Vagina (tissue), 2 donors: ENCODE measurements at places on chromosomes 4 and X. TPM values are rescaled to one million over a fixed set of nuclear protein-coding genes. Genes with fewer than 3 reads are reported as not detected.

Gene HHIP
- total RNA-seq, result 0.25 TPM

Gene DMRTC1
- 2.2 TPM for total RNA-seq

Gene HS6ST2
- 0.74 TPM for total RNA-seq

Gene FHIP1A
- total RNA-seq, result 20.4 TPM

Gene SERTM2
- total RNA-seq, result 28.2 TPM

Gene SMARCA1
- 26.8 TPM for total RNA-seq

Gene CC2D2A
- total RNA-seq, result 33.1 TPM

Gene P2RY8
- 0.74 TPM for total RNA-seq

DNA sequence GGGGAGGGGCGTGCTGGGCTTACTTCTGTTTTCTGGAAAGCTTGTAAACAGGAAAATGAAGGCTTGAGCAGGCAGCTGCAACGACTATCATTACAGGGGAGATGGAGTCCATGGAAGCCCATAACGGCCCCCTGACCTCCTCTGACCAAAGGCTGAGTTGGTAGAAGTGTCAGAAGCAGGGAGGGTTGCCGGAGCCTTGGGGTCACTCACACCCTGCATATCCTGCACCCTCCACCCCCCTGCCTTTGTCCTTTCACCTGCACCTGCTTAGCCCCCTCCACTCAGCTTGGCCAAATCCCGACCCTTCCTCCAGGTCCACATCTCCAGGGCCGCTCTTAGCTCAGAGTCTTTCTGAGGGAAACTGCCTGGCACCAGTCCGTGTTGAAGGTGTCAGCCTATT lies 12.5 kb upstream of the MSX1 start:
- H3K27me3 ChIP-seq, result no peaks in the 10 kb centered on the region
- no peaks in the 10 kb centered on the region for H3K4me1 ChIP-seq
- no peak overlapping the region for H3K4me3 ChIP-seq
- no peaks in the 10 kb centered on the region for H3K36me3 ChIP-seq

- H3K27ac ChIP-seq, result no peak overlapping the region
- no peak overlapping the region for H3K4me3 ChIP-seq
- no peak for DNase-seq
Measured at GRCh38 chrX:82127228-82128123, 925.6 kb downstream of the SH3BGRL start.

DNA sequence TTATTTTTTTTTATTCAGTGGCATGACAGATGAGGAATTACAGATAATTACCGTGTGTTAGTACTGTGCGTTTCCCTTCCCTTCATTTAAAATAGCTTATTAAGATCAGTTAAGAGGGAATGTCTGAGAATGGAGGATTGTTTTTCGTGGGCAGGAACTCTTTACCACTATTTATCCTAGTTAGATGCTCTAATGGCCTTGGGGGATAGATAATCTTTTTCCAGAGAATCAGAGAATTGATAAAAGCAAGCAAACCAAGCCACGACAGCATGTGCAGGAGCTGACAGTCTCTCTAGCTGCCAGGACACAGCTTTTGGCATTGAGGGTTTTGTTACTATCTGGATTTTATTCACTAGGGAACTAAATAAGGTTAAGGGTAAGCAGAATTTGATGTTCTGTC lies 128.7 kb downstream of the DCLK2 start:
- H3K36me3 ChIP-seq, result no peaks in the 10 kb centered on the region
- H3K4me1 ChIP-seq, result no peaks in the 10 kb centered on the region
- no peaks in the 10 kb centered on the region for H3K27me3 ChIP-seq
- H3K4me3 ChIP-seq, result no peak overlapping the region
- no peak for DNase-seq

- no peak for DNase-seq
- H3K27me3 ChIP-seq, result no peaks in the 10 kb centered on the region
- no peaks in the 10 kb centered on the region for H3K36me3 ChIP-seq
- no peak overlapping the region for H3K27ac ChIP-seq
Measured at GRCh38 chr4:40473578-40474388, 138.7 kb downstream of the CHRNA9 start.

GRCh38 chrX:18389966-18390365 lies 35.4 kb upstream of the CDKL5 start:
- no peaks in the 10 kb centered on the region for H3K36me3 ChIP-seq
- no peak overlapping the region for H3K4me3 ChIP-seq
- H3K27ac ChIP-seq, result no peak overlapping the region
- H3K4me1 ChIP-seq, result no peaks in the 10 kb centered on the region
- H3K27me3 ChIP-seq, result no peaks in the 10 kb centered on the region

DNA sequence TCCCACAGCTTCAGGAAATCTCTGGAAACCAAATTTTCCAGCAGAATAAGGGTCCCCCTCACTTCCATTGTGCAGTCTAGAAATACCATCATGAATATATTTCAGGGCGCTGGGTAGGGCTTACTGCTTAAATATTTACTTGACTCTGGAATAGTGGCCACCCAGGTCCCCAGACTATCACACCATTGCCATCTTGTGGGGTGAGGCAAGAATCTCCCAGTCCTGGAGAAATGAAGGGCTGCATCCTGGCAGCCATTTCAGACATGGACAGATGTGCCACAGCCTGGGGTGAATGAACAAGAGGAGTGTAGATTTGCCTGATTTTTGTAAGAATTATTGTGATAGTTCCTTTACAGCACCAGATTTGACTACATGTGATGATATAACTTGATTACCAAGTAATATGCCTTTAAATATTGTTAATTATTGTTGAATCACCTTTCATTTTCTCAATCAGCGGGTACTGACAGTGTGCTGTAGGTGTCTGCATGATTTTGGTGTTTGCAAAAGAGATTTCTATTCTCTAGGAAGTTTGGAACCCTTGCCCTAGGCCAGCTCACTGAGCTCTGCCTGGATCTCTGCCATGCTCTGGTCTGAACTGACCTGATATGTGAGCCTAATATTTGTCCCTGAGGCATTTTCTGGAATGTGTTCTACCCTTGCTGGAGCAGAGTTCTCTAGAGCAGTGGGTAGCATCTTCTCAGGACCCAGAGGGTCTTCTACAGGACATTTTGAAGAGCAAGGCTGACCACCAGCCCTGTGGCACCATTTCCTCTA lies 183.4 kb downstream of the KIT start:
- DNase-seq, result no peak
- no peak overlapping the region for H3K4me3 ChIP-seq
- no peaks in the 10 kb centered on the region for H3K27me3 ChIP-seq
- H3K36me3 ChIP-seq, result no peaks in the 10 kb centered on the region

GRCh38 chr4:6964858-6965257 lies 55.2 kb downstream of the TBC1D14 start:
- no peak overlapping the region for H3K4me3 ChIP-seq
- DNase-seq, result no peak
- no peaks in the 10 kb centered on the region for H3K4me1 ChIP-seq
- H3K27ac ChIP-seq, result no peak overlapping the region

- no peak for DNase-seq
- H3K4me1 ChIP-seq, result no peaks in the 10 kb centered on the region
- no peak overlapping the region for H3K27ac ChIP-seq
- H3K36me3 ChIP-seq, result no peaks in the 10 kb centered on the region
- H3K27me3 ChIP-seq, result no peaks in the 10 kb centered on the region
Measured at GRCh38 chr4:154911097-154911496, 130.0 kb downstream of the RBM46 start.

- H3K4me3 ChIP-seq, result no peak overlapping the region
- no peak overlapping the region for H3K27ac ChIP-seq
- no peak for DNase-seq
Measured at GRCh38 chr4:6974138-6974848, 64.7 kb downstream of the TBC1D14 start.

GRCh38 chr4:107939307-107939706 lies 8.0 kb downstream of the CYP2U1 start:
- H3K27me3 ChIP-seq, result no peaks in the 10 kb centered on the region
- no peak overlapping the region for H3K27ac ChIP-seq
- no peaks in the 10 kb centered on the region for H3K4me1 ChIP-seq
- no peaks in the 10 kb centered on the region for H3K36me3 ChIP-seq
- no peak for DNase-seq

- H3K4me1 ChIP-seq, result no peaks in the 10 kb centered on the region
- no peaks in the 10 kb centered on the region for H3K27me3 ChIP-seq
- no peak for DNase-seq
- no peak overlapping the region for H3K27ac ChIP-seq
- no peaks in the 10 kb centered on the region for H3K36me3 ChIP-seq
Measured at GRCh38 chrX:33086886-33087285, 124.5 kb downstream of the DMD start.

DNA sequence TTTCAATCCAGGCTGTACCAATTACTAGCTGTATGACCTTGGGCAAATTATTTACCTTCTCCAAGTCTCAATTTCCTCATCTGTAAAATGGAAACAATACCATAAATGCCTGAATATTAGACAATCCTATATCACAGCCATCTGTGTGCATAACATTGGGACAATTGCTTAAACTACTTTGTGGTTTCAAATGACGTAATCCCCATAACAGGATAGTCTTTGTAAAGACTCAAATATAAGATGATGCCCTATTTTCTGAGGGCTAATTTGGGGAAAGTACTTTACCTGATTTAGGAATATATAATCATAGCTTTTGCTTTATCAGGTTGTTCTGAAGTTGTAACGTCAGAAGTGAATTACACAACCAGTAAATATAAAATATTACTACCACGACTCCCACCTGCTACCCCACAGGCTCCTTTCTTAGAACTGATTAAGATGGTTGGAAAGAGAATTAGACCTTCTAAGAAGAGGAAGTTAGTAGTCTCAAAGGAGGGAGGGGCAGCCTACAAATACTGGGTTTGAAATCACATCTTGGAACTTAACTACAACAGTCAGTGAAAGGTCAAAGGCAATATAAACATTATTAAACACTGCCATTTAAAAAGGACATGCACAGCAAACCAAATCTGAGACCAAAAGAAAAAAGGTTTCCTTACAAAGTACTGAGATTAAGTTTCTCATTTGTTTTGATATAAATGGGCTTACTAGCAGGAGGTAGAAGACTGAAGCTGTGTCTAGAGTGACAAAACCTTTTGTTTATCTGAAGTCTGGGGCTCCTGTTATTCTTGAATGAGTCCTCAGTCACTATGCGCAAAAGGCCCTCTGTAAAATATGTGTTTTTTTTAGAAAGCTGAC lies 215.0 kb downstream of the SCFD2 start:
- H3K4me3 ChIP-seq, result no peak overlapping the region
- no peak for DNase-seq
- H3K27ac ChIP-seq, result no peak overlapping the region

GRCh38 chr4:25291158-25291733 lies 21.3 kb upstream of the ZCCHC4 start:
- no peak overlapping the region for H3K27ac ChIP-seq
- no peaks in the 10 kb centered on the region for H3K27me3 ChIP-seq
- H3K4me1 ChIP-seq, result no peaks in the 10 kb centered on the region
- no peak overlapping the region for H3K4me3 ChIP-seq

DNA sequence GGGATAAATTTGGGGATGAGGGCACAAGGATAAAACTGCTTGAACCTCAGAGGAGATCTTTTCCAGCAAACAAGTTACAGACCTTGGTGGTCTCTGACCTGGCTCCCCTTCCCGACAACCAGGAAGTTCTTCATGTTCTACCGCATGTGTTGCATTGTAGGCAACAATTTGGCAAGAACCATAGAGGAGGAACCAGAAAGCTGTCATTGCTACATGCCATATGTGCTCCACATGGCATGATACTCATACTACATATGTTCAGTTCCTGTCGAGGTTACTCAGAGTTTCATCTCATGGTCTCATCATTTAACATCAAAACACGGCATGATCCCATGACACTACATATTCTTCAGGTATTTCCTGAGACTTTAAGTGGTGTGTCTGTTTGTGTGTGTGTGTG lies 235.9 kb downstream of the OR13H1 start:
- H3K4me3 ChIP-seq, result no peak overlapping the region
- H3K36me3 ChIP-seq, result no peaks in the 10 kb centered on the region

- H3K36me3 ChIP-seq, result no peaks in the 10 kb centered on the region
- H3K4me3 ChIP-seq, result no peak overlapping the region
- no peaks in the 10 kb centered on the region for H3K4me1 ChIP-seq
- no peak for DNase-seq
- H3K27me3 ChIP-seq, result no peaks in the 10 kb centered on the region
- H3K27ac ChIP-seq, result no peak overlapping the region
Measured at GRCh38 chrX:40844471-40844870, 109.1 kb upstream of the MED14 start.

DNA sequence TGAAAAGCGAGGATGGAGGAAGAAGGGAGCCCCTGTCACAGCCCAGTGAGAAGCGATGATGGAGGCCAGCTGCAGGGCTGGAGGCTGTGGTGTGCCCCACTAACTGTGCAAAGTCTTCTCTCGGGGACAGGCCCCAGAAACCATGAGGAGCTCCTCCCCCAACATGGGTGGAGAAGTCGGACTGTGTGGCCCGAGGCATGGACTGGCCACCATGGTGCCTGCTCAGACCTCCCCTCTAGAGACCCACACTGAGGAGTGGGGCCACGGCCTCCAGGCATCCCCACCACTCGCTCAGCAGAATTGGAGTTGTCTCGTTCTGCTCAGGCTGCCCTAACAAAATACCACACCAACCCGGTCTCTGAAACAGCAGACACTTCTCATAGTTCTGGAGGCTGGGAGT lies 12.2 kb upstream of the PDE6B start:
- no peak overlapping the region for H3K4me3 ChIP-seq
- H3K4me1 ChIP-seq, result no peaks in the 10 kb centered on the region
- DNase-seq, result no peak
- H3K27me3 ChIP-seq, result no peaks in the 10 kb centered on the region

GRCh38 chrX:121120690-121121605 lies 73.5 kb downstream of the GLUD2 start:
- H3K4me1 ChIP-seq, result no peaks in the 10 kb centered on the region
- H3K27ac ChIP-seq, result no peak overlapping the region
- no peaks in the 10 kb centered on the region for H3K36me3 ChIP-seq

GRCh38 chr4:78624048-78624447 lies 72.5 kb downstream of the ANXA3 start:
- no peaks in the 10 kb centered on the region for H3K4me1 ChIP-seq
- H3K27me3 ChIP-seq, result no peaks in the 10 kb centered on the region
- no peak overlapping the region for H3K4me3 ChIP-seq
- H3K27ac ChIP-seq, result no peak overlapping the region
- DNase-seq, result no peak

DNA sequence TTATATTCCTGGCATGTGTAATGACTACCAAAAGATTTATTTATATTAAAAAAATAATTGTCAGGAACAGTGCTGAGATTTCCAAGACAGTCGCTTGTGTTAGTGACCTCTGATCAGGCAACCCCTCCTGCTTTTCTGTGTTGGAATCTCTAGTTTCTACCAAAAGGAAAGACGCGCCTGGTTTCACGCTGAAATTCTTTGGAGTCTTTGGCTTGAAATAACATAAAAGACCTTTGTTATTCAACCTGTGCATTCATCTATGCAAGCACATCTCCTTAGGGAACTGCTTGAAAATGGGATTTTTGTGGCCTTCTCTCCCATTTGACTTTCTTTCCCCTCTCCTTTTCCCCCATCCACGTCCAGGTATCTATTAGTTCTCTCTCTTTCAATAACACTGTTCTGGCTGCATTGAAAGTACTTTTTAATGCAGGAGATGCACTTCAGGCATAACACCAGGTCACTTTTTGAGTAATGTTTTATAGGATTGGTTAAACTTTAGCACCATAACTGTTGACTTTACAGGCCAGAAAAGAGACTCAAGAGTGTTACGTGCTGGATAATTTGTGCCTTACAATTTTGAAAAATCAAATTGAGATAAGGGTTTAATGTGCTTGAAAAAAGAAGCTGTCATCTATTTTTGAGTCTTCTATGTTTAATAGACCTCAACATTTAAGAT lies 172.7 kb downstream of the GPAT3 start:
- no peaks in the 10 kb centered on the region for H3K36me3 ChIP-seq
- H3K27me3 ChIP-seq, result no peaks in the 10 kb centered on the region
- H3K27ac ChIP-seq, result no peak overlapping the region
- H3K4me1 ChIP-seq, result no peaks in the 10 kb centered on the region
